ENCODE measurements at places on chromosomes 6 and 20. TPM values are rescaled to one million over a fixed set of nuclear protein-coding genes. Genes with fewer than 3 reads are reported as not detected.

Gene LRP11
- 33.8 TPM for total RNA-seq

DNA sequence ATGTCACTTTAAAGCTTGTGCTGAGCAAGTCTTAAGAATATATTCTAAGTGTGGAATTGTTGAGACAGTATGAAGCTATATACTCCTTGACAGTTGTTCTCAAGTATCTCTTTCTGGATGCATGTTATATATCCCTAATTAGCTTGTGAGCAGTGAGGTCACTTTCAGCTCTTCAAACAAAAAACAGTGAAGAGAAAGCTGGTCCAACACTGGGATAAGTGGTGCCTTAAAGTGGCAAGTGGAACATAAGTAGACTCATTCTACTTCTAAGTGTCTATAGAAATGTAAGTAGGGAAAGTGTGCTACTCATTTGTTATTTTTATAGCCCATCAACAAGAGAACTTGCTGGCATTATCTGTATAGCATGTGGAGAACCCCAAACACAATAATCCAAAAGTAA is 133.1 kb upstream of the BACH2 start:
- DNase-seq = no peak

DNA sequence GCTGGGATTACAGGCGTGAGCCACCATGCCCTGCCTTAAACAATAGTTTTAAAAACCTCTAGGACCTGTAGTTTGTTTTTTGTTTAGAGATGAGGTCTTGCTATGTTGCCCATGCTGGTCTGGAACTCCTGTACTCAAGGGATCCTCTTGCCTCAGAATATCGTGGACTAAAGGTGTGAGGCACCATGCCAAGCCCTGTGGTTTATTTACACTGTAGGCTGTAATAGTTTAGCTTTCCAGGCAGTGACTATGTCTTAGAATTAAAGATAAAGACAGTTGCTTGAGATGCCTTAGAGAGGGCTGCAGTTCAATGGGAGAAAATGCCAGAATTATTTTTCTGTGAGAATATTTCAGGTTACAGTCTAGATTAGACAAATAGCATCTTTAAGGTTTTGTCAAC is 72.9 kb downstream of the SGK1 start:
- DNase-seq = no peak

Gene SOX18
- 0.83 TPM for total RNA-seq

Gene SPATS1
- not detected for total RNA-seq

DNA sequence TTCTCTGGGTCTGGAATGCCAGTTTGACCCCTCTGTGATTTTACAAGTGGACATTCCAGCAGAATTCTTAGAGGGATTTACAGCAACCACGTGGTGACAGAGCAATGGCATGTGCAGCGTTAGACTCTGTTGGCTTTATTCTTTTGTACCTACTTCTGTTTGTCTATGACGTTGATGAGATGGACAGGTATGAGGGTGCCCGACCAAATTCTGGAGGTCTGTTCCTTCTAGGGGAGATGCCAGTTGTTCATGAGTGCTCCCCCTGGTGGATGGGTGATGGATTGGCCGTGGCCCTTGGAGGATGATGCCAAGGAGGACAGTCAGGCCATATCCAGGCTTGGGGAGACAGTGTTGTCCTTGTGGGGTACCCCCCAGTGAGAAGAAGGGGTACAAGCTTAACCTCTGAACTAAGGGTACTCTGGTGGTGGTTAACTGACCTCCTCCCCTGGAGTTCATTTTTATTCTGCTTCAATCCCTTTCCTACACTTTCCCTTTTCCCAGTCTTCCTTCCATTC is 198.6 kb downstream of the DTNBP1 start:
- peak; percentile 34 for DNase-seq

GRCh38 chr6:170410241-170410640 is 103.7 kb downstream of the FAM120B start:
- DNase-seq = no peak

- DNase-seq = peak; percentile 49
These were observed 4.5 kb upstream of the TCEA2 start for GRCh38 chr20:64058536-64058935.

Gene ARMH2
- total RNA-seq = not detected

GRCh38 chr6:55833284-55833683 is 42.1 kb downstream of the BMP5 start:
- no peak for DNase-seq

Gene TRMT11
- 26.0 TPM for total RNA-seq

GRCh38 chr20:59077705-59078104 is 35.1 kb upstream of the PRELID3B start:
- no peak for DNase-seq

GRCh38 chr6:25002326-25003091 is 66.7 kb upstream of the RIPOR2 start:
- DNase-seq = no peak

Gene TXLNB
- not detected for total RNA-seq
